Activated CD4-positive, alpha-beta T cell treated with anti-CD3 and anti-CD28 coated beads, Interleukin-2, amount 10 ng/mL, durations not matched to agents 7 days and 5 days (primary cell): ENCODE measurements at places on chromosomes 11 and 22. TPM values are rescaled to one million over a fixed set of nuclear protein-coding genes. Genes with fewer than 3 reads are reported as not detected.

Gene GCAT
- 12.0 TPM for total RNA-seq

GRCh38 chr11:96306933-96307775, 35.8 kb downstream of the MAML2 start:
- H3K36me3 ChIP-seq, result peaks cover 21% of the 10 kb centered on the region
- H3K27ac ChIP-seq, result peak overlapping the region; percentile 36
- H3K4me1 ChIP-seq, result peaks cover 48% of the 10 kb centered on the region
- peak overlapping the region; percentile 15 for H3K4me3 ChIP-seq
- DNase-seq, result no peak

Gene OR51I1
- total RNA-seq, result not detected

GRCh38 chr11:10019906-10020682, 273.9 kb downstream of the SBF2 start:
- no peak overlapping the region for H3K4me3 ChIP-seq
- no peaks in the 10 kb centered on the region for H3K36me3 ChIP-seq
- no peak overlapping the region for H3K27ac ChIP-seq
- no peaks in the 10 kb centered on the region for H3K27me3 ChIP-seq

GRCh38 chr11:70113801-70114200, 35.7 kb downstream of the ANO1 start:
- H3K4me1 ChIP-seq, result no peaks in the 10 kb centered on the region
- DNase-seq, result no peak
- no peaks in the 10 kb centered on the region for H3K27me3 ChIP-seq
- H3K36me3 ChIP-seq, result no peaks in the 10 kb centered on the region

Gene SCYL1
- 59.1 TPM for total RNA-seq

DNA sequence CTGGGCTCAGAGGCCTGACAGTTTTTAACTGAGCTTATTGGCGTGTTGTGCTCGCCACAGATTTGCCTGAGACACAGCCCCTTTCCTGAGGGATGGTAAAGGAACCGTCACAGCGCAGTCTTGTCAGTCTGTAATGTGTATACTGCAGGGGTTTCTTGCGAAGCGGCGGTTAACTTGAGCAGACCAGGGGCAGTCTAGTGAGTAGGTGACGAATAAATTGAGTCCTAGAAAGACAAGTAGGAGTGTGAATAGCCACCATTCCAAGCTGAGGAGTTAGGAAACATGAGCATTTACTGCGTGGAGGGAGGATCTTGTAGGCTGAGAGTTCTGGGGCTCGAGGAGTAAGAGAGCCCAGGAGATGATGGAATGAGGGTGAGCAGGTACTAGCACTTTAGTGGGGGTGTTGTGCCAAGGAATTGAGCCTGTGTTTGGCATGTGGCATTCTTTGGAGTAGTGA, 1.4 kb downstream of the MED15 start:
- DNase-seq, result no peak
- H3K4me3 ChIP-seq, result peak overlapping the region; percentile 99
- peaks cover 50% of the 10 kb centered on the region for H3K4me1 ChIP-seq
- peaks cover 43% of the 10 kb centered on the region for H3K36me3 ChIP-seq
- H3K27ac ChIP-seq, result peak overlapping the region; percentile 97

DNA sequence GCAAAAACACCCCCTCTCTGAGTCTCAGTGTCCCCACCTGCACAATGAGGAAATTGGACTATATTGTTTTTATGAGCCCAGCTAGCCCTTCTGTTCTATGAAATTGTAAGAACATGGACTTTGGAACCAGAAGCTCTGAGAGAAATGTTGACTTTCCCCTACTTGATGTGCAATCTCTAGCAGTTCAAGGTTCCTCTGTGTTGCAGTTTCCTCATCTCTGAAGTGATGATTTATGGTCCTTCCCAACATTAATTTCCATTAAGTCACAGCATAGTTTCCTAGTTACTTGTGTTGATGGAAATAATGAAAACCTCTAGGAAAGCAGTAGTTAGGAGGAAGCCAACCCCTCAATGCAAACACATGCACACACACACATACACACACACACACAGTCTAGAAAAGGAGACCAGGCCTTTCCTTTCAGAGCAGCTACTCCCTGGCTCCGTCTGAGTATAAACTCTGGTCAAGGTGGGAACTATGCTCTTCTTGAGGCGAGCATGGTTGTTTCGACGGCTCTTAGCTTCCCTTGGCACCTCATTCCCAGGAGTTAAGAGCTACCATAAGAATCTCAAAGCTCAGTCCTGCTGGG, 518.4 kb downstream of the SOX6 start:
- no peak overlapping the region for H3K27ac ChIP-seq
- no peaks in the 10 kb centered on the region for H3K4me1 ChIP-seq
- H3K4me3 ChIP-seq, result no peak overlapping the region
- no peak for DNase-seq

GRCh38 chr11:111541254-111542061, 938 bp downstream of the LAYN start:
- peaks cover 5% of the 10 kb centered on the region for H3K36me3 ChIP-seq
- no peak overlapping the region for H3K27ac ChIP-seq
- H3K27me3 ChIP-seq, result peaks cover 65% of the 10 kb centered on the region
- H3K4me1 ChIP-seq, result peaks cover 30% of the 10 kb centered on the region

Gene UBQLN3
- total RNA-seq, result not detected

Gene SNX15
- total RNA-seq, result 28.3 TPM

Gene GDPD4
- total RNA-seq, result not detected

- no peak overlapping the region for H3K27ac ChIP-seq
- H3K4me1 ChIP-seq, result no peaks in the 10 kb centered on the region
- no peaks in the 10 kb centered on the region for H3K36me3 ChIP-seq
- DNase-seq, result no peak
Measured at GRCh38 chr22:47356511-47357011, 594.1 kb downstream of the TBC1D22A start.
